ENCODE measurements at places on chromosomes 4 and X. TPM values are rescaled to one million over a fixed set of nuclear protein-coding genes. Genes with fewer than 3 reads are reported as not detected.

GRCh38 chr4:117577686-117578311 lies 456.5 kb upstream of the NDST3 start:
- no peak for DNase-seq

DNA sequence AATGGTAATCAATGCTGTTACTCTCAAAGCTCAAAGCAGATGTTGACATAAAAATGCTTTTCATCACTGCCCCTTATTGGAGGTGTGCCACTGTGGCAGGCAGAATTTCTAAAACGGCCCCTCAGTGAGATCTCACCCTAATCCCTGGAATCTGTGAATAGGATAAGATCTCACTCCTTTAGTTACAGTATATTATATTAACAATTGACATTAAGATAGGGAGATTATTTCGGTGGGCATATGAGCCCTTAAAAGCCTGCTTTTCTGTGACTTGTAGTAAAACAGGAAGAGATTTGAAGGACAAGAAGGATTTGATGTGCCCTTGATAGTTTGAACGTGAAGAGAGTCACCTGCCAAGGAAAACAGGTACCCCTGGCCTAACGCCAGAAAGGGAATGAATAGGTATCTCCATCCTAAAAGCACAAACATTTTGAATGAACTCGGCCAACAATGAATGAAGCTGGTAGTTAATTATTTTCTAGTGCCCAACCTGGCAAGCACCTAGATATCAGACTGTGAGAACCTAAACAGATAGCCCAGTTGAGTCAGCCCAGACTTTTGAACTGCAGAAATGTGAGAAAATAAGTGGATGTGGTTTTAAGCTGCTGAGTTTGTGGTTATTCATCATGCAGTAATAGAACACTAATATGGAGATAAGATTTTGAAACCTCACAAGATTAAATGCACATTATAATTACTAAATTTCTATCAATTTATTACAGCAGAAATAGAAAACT lies 881.6 kb downstream of the PCDH18 start:
- DNase-seq, result no peak

DNA sequence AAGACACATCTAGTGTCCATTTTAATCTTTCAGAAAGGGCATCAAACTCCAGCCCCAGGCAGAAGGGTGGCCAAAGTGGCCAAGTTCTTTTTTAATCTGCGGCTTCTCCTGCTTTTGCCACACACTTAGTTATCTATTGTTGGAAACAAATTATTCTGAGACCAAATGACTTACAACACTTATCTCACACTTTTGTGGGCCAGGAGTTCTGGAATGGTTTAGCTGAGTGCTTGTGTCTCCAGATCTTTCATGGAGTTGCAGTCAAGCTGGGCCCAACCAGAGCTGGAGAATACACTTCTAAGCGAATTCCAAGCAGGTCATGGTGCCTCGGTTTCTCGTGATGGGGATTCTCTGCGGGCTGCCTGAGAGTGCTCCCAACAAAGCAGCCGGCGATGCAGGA lies 4.0 kb downstream of the TXK start:
- DNase-seq, result no peak

DNA sequence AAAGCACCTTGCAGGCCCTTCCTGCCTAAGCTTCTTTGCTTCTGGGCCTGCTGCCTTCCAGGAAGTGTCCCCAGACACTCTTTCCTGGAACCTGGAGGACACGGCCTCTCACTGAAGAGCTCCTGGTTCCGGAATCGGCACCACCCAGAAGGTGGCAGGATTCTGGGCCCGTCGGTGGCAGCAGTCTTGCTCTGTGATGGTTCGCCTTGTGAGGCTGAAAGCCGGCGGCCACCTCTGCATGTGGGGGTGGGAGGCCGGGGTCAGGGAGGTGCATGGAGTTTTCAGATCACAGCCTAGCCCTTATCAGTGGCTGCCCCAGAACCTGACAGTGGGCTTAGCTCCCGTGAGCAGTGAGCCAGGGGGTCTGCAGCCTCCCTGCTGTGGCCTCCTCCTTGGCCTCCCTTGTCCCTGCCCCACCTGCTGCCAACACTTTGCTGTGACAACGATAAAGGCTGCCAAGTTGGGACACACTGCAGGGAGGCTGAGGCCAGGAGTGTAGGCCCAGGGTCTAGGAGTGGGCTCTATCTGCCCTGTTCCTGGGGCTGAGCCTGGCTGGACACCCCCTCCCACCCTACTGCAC lies 30.8 kb upstream of the GPR78 start:
- no peak for DNase-seq

SMIM10 gene
- polyA plus RNA-seq, result 14.9 TPM

DNA sequence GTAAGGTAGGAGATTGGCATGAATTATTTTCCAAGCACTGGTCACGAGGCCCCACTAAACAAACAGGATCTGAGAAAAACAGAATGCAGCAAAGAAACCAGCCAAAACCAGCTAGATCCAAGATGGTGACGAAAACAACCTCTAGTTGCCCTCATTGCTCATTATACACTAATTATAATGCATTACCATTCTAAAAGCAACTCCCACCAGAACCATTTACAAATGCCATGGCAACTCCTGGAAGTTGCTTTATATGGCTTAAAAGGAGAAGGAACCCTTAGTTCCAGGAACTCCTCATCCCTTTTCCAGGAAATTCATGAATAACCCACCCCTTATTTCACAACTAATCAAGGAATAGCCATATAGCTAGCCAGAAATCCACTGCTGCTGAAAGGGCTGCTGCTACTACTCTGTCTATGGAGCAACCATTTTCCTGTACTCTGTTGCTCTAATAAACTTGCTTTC lies 69.3 kb downstream of the ABCB7 start:
- DNase-seq, result no peak

UGT2A3 gene
- polyA plus RNA-seq, result 0.16 TPM

DNA sequence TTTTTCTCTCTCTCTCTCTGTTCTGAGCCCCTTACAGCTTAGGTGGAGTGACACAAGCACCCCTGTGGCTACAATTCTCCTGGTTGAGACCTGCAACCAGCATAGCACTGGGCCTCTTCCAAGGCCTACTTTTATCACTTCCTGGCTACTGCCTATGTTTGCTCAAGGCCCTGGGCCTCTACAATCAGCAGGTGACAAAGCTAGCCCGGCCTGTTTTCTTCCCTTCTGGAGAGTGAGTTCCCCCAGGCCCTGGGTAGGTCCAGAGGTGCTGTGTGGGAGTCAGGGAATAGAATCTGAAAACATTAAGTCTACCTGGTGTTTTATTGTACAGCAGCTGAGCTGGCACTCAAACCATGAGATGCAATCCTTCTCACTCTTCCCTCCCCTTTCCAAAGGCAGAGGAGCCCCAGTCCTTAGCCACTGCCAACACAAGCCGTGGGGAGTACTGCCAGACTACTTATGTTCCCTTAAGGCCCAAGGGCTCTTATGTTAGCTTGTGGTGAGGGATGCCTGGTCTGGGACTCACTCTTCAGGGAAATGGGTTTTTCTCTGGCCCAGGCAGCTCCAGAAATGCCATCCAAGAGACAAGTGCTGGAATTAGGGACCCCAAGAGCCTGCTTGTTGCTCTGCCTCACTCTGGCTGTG lies 23.8 kb upstream of the MAGEC3 start:
- no peak for DNase-seq

DNA sequence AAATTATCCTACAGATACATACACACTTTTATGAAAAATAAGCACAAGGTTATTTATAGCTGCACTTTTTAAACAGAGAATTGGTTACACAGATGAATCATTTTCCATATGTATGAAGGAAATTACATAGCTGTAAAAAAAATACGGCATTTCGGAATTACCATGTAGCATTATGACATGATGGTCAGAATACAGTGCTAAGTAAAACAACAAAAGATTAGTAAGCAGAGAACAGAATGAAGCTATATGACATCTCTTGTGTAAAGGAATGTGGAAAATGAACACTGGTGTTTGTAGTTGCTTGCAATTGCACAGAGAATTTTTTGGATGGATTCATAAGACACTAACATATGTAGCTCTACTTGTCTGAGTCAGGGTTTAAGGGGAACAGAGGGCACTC lies 1222.0 kb upstream of the PRKX start:
- no peak for DNase-seq

GPRASP3 gene
- polyA plus RNA-seq, result 2.0 TPM

DNA sequence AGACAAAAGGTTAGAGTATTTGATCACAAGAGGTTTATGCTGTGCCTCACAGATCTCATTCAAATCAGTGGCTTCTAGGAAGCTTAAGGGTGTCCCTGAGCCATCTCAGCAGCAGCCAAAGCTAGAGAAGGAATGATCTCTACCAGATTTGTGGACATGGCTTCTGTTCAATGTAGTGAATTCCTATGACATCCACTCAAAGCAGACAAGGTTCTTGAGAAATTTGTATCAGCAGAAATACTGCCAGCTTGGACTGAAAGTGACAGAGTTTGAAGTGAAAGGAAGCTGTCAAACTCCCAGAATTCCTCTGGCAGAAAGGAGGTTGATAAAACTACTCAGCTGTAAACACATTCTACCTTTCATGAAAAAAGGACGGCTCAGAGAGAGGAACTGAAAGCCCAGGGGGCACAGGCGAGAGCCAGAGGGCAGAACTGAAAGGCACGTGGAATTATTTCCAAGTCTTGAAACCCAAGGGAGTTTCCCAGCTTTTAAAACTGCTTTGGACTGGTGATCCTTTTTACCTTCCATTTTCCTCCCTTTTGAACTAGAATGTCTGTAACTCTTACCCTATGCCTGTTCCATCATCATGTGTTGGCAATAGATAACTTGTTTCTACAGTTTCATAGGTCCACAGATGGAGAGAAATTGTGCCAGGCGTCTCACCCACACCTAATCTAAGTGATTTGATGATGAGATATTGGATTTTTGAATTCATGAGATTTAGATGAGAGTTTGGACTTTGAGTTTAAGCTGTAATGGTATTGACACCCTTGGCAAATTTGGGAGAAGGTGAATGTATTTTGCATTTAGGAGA lies 14.5 kb upstream of the MED14 start:
- no peak for DNase-seq

- DNase-seq, result peak; percentile 5
Measured at GRCh38 chr4:65437102-65437501, 233.2 kb downstream of the EPHA5 start.

DNA sequence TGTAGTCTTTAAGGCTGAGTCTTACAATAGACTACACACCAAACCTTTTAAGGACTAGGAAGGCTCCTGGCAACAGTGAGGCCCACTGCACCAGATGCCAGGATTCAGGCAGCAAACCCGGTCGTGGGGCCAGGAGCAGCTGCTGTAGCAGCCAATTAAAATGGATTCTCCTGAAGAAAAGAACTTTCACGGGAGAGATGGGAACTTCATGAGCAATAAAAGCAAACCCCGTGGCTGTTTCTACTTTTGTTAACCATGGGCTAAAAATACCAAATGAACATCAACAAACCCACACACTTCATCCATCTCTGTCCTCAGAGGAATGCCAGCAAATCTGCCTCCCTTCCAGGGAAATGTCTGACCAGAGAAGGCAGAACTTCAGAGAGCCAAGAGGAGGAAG lies 101.4 kb downstream of the BTC start:
- no peak for DNase-seq

NXF2 gene
- polyA plus RNA-seq, result not detected

DNA sequence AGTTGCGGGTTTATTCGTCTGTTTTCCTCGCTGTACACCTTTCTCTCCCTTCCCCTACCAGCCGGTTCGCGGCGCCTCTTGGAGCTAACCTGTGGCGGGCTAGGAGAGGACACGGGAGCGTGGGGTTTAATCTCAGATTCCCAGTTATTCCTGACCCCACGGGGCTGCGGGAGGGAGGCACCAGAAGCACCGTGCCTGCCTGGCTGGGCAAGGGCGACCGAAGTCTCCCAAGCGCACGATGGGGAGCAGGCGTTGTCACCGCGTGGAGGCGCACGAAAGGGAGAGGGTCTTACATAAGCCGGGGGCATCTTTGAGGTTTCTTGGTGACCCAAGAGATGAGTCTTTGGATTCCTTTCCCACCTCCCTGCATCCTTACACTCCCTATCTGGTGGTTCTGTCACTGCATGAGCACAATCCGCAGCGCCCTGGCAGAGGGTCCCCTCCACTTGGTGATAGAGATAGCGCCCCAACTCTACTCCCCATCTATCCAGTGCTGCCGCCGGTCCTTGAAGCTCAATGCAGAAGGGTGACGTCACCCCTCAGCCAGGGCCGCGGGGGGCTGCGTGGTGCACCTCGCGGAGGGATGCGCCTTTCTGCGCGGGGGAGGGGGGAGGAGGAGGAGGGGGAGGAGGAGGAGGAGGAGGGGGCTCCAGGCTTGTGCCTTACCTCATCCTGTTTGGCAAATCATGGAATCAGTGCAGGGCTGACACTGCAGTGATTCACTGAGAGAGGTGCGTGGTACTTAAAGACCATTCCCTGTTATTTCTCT lies 793 bp downstream of the TSPAN7 start:
- no peak for DNase-seq

- no peak for DNase-seq
Measured at GRCh38 chrX:148536961-148537360, 36.5 kb downstream of the AFF2 start.

DNA sequence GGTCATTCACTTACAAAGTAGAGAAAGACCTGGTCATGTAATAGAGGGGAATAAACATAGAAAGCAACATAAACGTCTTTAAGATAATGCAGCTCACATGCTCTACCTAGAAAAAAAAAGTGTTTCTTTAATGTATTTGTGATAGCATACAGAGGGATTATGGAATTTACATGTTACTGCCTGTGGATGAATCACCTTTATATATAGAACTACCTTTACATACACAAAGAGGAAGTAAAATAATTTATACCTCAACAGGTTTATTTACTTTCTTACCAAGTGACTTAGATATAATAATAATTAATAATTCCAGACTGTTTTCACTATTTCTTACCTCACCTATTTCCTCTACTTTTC lies 81.5 kb downstream of the PPP3CA start:
- no peak for DNase-seq

LNX1 gene
- 4.3 TPM for polyA plus RNA-seq

GRCh38 chrX:140064993-140065392 lies 99.7 kb upstream of the CXorf66 start:
- DNase-seq, result no peak

SRPK3 gene
- 109 TPM for polyA plus RNA-seq

DNA sequence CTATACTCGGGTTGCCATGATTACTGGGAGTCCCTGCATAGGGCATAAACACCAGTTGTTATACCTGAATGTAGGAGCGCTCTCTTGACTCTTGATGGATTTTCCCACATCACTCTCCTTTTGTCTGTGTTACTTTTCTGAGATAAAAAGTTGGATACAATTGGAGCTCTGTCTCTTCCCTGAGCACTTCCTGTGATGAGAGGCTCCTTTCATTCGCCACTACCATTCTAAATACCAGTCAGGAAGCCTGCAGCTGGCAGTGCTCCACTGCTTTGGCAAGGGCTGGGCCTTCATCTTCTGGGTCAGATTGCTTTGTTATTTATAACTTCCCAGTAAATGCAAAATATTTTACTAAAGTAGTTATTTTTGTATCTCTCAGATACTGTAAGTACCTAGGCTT lies 13.9 kb downstream of the TCEANC start:
- no peak for DNase-seq

- DNase-seq, result no peak
Measured at GRCh38 chr4:26076000-26076587, 162.1 kb downstream of the SMIM20 start.

DNA sequence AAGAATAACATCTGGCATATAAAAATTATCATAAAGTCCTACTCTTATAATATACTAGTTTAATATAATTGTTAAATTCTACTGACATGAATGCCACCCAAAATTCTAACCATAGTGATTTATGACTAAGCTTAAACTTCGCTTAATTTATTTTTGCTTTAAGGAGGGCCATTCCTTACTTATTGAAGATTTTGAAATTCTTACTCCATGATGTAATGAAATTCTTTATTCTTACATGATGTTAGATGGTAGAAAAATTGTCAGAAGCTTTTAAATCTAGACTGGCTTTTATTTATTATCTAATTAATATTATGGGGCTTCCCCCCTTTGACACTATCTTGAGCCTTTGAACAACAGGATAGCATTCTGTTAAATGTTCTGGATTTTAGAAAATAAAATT lies 19.5 kb upstream of the SUPT20HL2 start:
- no peak for DNase-seq
